ENCODE measurements at places on chromosomes 7 and 10.

- DNase-seq = no peak
These were observed 18.3 kb upstream of the CDK6 start for GRCh38 chr7:92854501-92855238.

- DNase-seq = no peak
These were observed 1.3 kb upstream of the SP4 start for GRCh38 chr7:21426286-21427181.

- no peak for DNase-seq
These were observed 172.1 kb downstream of the SLC16A9 start for GRCh38 chr10:59537501-59537900.

- no peak for DNase-seq
These were observed 30.9 kb downstream of the ANKRD16 start for GRCh38 chr10:5858811-5859210.

DNA sequence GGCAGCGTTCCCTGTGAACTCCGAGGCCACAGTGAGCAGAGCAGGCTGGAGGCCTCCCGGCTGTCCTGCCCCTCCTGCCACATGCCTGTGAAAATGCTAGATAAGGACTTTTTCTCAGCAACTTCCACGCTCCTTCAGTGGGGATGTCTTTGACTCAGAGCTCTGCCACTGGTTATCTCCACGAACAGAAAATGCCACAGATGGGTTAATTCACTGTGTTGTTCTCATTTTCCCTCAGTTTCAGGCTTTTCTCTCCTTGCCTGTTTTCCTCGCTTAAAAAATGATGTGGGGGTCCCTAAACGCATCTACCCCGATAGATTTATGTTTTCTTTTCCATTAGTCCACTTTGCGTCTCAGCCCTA is 51.3 kb downstream of the IKZF1 start:
- no peak for DNase-seq

GRCh38 chr7:76234931-76235441 is 33.3 kb downstream of the SRRM3 start:
- DNase-seq = peak; percentile 75

DNA sequence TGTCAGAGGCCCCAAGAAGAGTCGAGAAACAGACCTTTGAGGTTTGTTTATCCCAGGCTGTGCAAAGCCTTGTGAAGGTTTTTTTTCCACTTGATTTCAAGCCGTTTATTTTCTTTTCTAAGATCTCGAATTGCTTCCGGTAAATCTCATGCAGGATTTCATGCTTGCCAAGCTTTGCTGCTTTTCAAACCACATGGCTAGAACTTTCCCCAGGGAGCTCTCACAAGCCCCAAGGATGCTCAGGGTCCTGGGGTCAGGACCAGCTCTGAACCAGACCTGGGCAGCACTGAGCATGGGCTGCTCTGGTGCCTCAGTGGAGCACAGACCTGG is 48.0 kb upstream of the AQP1 start:
- no peak for DNase-seq

DNA sequence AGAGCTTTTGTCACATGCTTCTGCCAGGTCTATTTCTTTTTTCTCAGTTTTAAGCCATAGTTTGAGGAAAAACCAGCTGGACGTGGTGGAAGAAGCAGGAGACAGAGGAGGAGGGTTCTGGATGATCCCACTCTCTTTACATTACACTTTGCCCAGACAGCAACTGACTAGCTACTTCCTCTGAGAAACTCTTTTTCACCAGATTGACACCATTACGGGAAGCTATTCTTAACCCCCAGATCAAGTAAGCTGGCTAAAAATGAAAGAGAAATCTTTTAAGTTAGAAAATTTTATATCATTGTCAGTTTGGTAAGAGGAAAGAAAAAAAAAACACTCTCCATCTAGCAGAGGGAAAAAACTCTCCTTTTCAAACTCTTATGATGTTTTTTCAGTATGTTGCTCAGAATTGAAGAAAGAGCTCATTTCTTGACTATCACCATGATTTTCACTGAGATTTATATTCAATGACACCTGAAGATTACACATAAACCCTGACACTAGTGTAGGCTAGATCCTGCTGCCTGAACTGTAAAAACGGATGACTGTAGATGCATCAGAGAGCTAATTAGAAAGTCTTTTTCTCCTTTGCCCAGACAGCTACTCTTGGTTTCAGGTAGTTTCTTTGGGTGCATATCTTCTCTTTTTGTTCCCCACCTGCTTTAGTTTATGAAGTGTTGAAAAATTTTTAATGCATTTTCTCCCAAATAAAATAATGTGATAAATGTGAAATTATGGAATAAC is 203.1 kb downstream of the TFEC start:
- DNase-seq = no peak

DNA sequence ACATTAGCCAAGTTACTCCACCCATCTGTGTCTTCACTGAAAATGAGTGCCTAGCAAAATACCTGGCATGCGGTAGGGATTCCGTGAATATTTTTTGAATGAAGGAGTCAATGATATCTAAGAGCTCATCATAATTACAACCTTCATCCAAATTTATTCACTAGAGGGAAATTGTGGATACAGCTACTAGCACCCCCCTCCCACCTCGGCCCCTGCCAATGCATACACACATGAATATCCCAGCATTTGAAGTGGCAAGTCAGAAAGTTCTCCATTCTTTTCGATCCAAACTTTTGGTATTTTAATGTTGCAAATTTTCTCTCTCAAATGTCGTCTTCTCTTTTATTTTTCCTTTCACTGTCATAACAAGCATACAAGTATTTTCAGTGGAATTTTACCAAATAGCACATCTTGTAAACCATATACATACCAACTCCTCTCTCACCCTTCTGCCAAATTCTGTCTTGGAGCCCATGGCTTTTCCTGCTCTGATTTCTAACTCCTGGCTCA is 164.3 kb downstream of the GRID1 start:
- no peak for DNase-seq

- no peak for DNase-seq
These were observed 154.0 kb upstream of the C7orf33 start for GRCh38 chr7:148436571-148436970.

- no peak for DNase-seq
These were observed 444.0 kb upstream of the MGMT start for GRCh38 chr10:129023082-129023481.

- no peak for DNase-seq
These were observed 30.4 kb upstream of the SLC13A1 start for GRCh38 chr7:123230147-123230546.

DNA sequence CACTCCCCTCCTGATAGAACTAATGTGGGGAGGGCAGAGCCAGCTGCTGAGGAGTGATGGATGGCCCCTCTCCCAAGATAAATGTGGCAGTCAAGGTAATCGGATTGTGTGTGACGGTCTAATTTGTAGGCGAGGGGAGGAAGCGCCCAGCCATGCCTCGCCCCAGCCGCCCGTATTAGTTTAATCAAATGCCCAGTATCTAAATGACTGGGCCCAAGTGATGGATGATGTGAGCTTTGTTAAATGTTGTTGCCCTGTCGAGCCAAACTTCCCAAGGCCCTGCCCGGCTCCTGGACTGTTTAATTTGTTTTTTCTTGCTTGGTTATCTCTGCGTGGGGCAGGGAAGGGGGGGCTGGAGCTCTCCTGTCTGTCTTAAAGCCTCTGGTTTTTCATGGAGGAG is 88.4 kb upstream of the PPIF start:
- DNase-seq = no peak

GRCh38 chr7:46864716-46865115 is 717.2 kb downstream of the TNS3 start:
- DNase-seq = no peak

GRCh38 chr7:127256041-127256725 is 3.4 kb upstream of the GRM8 start:
- no peak for DNase-seq

DNA sequence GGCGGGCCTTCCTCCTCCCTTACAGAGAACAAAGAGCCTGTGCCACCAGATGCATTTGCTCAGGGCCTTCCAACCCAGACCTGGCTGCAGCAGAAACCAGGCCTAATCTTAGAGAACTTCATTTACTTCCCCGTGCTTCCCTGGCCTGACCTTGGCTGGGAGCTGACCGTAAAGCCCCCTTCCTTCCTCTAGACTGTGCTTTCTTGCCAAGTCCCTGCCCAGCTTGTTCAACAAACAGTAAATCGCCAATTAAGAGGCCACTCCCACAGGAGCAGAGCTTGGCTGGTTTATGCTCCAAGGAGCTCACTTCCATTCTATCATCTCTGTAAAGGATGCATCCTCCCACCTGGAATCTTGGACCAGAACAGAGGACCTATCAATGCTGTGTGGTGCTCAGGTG is 110.9 kb downstream of the COL13A1 start:
- DNase-seq = no peak

GRCh38 chr10:75984067-75984466 is 552.6 kb downstream of the LRMDA start:
- no peak for DNase-seq

DNA sequence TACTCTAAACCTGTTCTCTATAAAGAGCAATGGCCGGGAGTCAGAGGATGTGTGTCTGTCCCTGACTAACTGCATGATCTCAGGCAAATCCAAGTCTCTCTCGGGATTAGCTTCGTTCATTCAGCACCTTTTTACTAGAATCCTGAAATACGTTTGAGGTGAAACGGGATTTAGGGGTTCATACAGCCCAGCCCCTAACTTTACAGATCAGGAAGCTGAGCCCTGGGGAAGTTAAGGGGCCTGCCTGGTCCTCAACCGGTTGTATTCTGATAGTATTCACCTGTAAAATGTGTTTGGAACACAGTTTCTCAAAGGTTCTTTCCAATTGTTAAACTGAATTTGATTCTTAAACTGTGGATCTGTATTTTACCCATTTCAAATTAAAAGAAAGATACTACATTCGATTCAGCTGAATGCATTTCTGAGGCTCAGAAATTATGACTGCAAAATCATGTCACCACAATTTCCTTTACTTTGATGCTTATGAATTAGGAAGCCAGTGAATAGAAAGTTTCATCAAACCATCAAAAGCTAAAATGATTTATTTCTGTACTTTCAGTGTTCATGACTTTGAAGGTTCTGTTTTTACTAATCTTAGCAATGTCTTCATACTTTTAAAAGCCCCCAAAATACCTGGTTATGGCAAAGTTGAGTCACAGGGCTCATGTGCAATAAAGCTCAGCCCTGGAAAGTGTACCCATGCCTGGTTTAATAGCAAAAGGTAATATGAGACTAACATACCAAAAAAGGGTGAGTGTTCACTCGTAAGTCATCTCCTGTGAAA is 28.9 kb upstream of the EZH2 start:
- peak; percentile 48 for DNase-seq

DNA sequence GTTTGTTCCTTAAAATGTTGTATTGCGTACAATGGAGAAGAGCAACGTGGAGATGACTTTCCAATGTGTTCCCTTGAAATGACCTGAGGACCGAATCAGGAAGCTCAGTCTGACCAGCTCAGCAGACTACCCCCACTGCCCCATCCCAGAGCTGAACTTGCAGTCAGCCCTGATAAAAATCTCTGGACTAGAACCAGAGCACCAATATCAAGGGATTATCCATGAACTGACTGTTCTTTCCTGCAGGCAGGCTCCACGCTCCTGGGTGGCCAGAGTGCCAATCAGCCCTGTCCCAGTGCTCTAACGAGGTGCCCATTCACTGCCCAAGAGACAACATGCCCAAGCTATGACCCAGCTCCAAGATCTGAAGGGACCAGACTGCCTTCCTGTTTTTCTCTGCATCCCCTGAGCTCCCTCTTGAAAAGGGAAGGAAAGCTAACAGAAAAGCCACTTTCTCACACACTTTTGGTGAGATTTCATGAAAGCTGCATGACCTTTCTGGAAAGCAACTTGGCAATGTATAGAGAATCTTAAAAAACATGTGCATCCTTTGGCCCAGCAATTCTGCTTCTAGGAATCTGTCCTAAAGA is 130.2 kb downstream of the KCNMA1 start:
- DNase-seq = no peak

GRCh38 chr7:16564909-16565426 is 38.3 kb downstream of the LRRC72 start:
- DNase-seq = peak; percentile 60

DNA sequence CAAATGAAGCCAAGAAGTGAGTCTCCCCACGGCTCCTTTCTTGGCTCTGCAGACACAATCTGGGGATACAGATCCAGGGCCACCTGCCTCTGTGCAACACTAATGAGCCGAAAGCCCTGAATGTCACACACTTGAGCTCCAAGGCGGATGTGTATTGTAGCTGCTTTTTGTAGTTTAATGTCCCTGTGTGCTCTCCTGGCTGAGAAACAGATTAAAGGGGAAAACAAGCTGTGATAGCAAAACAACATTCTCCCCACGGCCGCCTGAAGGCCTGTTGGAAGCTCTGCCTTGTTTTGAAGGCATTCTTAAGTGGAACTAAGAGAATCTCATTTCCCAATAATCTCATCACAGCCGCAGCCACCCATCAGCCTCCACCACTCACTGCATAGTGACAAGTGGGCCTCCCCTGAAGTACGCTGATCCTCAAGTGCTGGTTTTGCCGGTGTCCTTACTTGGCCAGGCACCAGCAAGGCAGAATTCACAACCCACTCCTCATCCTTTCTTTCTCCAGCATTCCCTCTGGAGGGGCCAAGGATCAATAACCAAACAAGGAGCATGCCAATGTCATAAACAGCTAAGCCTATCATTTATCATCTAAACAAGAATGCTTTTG is 44.4 kb upstream of the AMPH start:
- no peak for DNase-seq

DNA sequence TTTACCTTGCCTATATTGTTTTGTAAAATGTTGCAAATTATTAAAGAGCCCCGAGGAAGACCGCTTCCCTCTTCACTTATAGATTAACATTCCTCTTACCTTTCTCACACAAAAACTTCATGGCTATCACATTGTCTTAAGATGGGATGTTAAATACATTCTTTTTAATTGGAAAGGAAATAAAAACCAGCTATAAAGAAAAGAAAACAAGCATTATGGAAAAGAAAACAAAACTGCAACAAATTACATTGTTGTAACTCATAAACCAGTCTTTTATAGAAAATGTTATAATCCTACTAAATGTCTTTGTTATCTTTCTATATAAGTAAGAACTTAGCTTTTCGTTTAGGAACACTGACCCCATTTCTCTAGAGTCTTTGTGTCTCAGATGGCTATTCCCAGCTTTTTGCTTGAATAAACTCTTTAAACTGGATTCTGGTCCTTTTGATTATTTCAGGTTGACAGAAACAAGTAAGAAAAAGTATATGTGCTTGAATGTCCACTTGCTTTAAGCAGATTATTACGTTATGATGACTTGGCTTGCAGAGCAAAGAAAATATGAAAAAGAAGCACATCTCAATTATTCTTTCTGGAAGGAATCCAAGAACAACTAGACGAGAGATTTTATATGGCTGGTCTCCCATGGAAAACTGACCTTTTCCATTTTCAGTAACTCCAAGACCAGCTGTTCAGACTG is 128.2 kb downstream of the AKR1D1 start:
- DNase-seq = no peak

- no peak for DNase-seq
These were observed 745.8 kb downstream of the CNTNAP2 start for GRCh38 chr7:146862415-146862814.

Measured in CD4-positive, alpha-beta T cell treated with Interleukin-17A for 1 hour (primary cell).